ENCODE measurements at places on chromosomes 12 and 14.

- DNase-seq = no peak
These were observed 147.1 kb downstream of the NPAS3 start for GRCh38 chr14:33085799-33086198.

DNA sequence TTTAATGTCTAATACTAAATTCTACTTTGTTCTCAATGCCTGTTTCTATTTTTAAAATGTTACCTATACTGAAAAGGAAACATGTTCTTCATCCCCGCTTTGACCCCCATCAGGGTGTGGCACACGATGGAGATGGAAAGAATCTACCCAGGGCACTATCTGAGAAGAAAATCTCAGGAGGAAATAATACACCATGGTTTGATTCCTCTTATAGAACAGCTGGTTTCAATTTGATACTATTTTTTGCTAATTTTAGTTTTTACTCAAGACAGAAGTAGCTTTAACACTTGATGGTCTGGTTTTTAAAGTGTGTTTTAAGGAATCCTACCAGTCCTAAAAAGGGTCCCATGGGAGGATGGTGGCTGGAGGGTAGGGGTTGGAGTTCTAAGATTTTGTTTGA, 56.7 kb downstream of the PPM1H start:
- no peak for DNase-seq

DNA sequence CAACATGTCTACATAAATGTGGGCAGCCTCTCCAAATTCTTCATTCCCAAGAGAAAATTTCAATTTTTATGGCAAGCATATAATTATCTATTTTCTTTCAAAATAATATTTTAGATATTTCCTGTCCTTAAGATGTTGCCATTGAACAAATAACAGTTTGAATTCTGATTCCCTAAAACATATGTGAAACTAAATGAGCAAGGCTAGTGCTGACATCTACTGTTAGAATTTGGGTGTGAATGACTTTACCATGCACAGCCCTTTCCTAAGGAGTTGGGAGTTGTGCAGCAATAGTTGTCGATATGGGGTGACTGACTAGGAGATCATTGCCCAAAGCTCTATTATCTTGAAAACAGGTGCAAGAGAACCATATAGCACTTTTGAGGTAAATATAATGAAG, 108.2 kb upstream of the SLC38A4 start:
- DNase-seq = no peak

DNA sequence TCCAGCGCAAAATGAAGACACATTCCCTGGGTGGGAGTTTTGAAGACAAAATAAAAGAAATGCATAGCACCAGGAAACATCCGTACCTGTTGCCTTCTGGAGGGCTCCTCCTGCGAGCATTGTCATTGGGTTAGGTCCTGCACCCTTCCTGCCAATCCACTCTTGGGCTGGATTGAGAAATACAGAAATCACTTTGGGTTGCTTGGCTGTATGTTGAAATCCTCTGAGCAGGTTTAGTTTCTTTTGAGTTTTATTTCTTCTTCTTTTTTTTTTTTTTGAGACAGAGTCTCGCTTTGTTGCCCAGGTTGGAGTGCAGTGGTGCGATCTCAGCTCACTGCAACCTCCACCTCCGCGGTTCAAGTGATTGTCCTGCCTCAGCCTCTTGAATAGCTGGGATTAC, 67.6 kb downstream of the ARF6 start:
- no peak for DNase-seq

DNA sequence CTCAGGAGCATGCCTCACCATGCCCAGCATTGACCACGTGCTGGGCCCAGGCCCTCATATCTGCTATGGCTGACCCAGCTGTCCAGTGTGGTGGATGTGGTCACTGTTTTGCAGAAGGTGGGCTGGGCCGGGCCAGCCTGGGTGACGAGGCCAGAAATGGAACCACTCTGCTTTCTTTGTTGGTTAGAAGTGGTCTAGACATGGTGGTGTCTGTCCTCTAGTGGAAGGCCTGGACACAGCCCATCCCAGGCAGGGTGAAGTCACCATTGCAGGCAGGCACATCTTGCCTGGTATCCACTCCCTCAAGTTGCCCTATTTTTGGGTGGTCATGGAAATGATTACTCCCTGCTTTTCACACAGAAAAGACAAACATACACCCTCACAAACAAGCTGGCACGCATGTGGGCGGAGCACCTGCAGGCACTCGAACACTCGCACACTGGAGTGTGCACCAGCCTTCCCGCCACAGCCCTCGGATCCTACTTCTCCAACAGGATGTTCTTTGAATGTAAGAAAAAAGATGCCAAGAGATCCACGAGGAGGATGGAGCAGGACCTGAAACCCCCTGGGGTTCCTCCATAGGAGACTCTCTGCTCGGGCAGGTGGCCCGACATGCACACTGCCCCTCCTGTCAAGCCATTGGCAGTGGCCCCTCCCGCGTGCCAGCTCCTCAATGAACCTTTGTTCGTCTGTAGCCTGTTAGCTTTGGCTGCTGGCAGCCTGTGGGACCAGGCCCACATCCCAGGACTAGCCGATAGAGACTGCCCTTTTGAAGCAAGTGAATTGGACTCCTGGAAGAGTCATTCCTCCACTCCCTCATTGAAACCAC, 38.4 kb downstream of the MLXIP start:
- DNase-seq = no peak

DNA sequence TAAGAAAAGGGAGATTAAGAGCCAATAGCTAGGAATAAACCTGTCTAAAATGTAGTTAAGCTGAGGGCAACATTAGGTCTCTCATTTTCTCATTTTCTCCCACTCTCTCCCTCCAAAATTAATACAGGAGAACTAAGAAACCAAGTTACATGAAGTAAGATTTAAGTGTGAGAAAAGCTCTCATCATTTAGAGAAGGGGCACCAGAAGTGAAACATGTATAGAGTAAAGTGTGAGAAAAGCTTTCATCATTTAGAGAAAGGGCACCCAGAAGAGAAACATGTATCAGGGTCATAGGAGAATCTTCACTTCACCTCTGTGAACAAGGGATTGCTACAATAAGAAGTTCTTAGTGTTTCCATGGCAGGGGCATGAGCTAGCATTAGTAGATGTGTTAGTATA, 132.4 kb upstream of the CNTN1 start:
- no peak for DNase-seq
